ENCODE measurements at places on chromosomes 1 and 21. TPM values are rescaled to one million over a fixed set of nuclear protein-coding genes. Genes with fewer than 3 reads are reported as not detected.

The PIGK gene
- total RNA-seq = 20.0 TPM

The CDCA8 gene
- total RNA-seq = 0.25 TPM

The EPHA2 gene
- total RNA-seq = 7.8 TPM

The ITSN1 gene
- 35.0 TPM for total RNA-seq

The UBE2J2 gene
- 19.9 TPM for total RNA-seq

The SLC6A9 gene
- total RNA-seq = 25.9 TPM

The CCDC30 gene
- 5.8 TPM for total RNA-seq

The C1orf226 gene
- not detected for total RNA-seq

The B3GALT5 gene
- total RNA-seq = not detected

The CATSPER4 gene
- total RNA-seq = not detected

The PGM1 gene
- 83.5 TPM for total RNA-seq

The TDRD5 gene
- not detected for total RNA-seq

DNA sequence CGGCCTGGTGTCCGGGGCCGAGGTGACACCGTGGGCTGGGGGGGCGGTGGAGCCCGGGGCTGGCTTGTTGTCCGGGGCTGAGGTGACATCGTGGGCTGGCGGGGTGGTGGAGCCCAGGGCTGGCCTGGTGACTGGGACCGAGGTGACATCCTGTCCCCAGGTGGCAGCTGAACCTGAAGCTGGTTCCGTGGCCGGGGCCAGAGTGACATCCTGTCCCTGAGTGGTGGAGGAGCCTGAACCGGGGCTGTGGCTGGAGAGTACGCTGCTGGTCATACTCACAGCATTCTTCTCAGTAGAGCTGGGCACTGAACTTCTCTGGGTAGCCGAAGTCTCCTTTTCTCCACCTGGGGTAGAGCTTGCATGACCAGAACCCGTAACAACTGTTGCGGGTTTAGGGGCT, 15.8 kb downstream of the THBS3 start:
- no peak for DNase-seq

- no peak for DNase-seq
These were observed 152.6 kb upstream of the RNPC3 start for GRCh38 chr1:103372866-103373265.

- no peak for DNase-seq
These were observed 9.2 kb downstream of the STYXL2 start for GRCh38 chr1:167102906-167103573.

- peak; percentile 77 for DNase-seq
These were observed 202.0 kb downstream of the GABPA start for GRCh38 chr21:25936776-25937175.

- DNase-seq = no peak
These were observed 119.7 kb upstream of the RGS18 start for GRCh38 chr1:192038567-192038966.

DNA sequence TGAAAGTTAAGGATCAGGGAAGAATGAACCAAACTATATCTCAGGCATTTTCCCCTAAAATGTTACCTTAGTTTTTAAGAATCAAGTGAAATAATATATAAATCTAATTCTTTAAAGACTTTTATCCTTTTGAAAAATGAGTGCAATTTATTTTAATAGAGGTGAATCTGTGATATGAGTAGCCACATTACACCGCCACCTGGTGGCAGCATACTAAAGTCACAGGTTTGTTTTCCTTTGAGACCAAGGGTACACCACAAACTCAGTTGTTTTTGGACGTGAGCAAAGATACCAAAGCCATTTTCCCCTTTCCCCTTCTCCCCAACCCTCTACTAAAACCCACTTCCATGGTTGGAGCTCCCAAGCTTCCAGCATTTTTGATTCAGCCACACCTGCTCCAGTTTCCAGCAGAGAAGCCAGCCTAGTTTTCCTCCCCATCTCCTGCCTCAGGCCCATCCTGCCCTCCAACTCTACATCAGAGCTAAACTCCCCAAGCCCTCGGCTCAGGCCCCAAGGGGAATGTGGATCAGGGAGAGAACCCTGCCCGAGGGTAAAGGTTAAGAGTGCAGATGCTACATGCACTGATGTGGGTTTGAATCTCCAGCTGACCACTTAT, 22.9 kb upstream of the LDLRAP1 start:
- peak; percentile 81 for DNase-seq

DNA sequence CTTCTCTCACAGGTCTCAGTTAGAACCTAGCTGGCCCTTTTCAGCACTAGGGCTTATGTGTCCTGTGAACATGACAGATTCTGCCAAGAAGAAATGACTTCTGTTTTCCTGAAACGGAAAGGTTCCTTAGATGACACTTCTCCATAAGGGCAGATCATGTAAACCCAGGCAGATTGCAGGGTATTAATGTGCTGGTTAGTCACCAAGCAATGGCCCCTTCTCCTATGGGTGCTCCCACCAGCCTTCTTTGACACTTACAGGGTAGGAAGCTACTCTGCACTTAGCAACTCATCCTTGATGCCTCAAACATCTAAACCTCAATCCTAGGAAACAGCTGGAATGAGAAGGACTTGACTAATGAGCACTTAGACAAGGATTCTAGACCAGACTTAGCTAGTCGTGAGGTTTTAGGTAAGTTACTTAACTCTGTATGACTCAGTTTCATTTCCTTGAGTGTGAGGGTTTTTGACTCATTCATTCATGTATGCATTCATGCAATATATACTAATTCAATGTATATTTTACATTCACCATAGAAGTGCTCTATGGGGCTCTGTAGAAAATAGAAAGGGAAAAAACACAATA, 74.1 kb upstream of the PLXNA2 start:
- DNase-seq = no peak

- DNase-seq = no peak
These were observed 140.6 kb downstream of the SDCCAG8 start for GRCh38 chr1:243396424-243396823.

DNA sequence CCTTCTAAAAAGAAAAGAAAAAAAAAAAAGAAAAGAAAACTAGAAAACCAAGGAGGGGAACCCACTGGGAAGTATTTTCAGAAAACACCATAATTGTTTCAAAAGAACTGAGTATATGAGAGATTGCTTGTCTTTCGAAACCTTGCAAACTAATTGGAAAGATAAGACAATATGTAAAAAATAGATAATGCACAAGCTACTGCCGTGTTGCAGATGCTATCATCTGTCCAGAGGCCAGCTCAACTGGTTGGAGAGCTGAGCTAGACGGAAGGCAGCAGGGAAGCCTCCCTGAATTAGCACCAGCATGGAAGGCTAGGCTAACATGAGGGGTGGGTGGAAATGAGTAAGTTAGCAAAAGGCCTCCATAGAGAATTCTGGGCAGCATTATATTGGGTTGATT, 16.2 kb upstream of the CACHD1 start:
- no peak for DNase-seq

DNA sequence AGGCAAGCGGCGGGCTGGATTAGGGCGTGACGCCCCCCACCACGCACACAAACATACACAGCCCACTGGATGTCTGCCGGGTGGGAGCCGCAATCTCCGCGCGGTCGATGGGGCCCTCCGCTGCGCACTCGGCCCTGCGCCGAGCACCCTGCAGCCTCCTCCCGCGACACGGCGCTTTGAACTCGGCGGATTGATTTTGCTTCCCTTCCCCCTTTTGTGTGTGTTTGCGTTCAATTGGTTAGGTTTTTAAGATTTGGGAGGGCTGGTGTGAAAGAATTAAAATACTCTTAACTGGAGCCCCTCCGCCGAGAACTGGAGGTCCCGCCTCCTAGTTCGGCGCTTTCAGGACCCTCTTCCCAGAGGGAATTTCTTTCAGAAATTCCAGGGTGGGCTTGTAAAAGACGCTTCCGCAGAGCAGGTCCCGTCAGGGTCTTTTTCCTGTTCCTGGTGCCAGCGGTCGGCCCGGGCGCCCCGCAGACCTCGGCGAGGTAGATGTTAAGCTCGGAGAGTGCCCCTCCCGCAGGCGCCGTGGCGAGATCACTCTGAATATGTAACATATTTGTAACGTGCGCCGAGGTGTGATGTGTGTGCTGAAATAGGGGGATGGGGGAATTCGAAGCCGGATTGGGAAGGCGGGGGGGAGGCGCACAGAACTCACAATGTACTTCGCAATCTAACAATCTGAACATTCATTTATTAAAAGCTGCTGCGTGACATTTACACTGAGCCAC, 8.0 kb upstream of the BARHL2 start:
- DNase-seq = no peak

- DNase-seq = no peak
These were observed 83.8 kb downstream of the PLPP3 start for GRCh38 chr1:56495538-56495937.

DNA sequence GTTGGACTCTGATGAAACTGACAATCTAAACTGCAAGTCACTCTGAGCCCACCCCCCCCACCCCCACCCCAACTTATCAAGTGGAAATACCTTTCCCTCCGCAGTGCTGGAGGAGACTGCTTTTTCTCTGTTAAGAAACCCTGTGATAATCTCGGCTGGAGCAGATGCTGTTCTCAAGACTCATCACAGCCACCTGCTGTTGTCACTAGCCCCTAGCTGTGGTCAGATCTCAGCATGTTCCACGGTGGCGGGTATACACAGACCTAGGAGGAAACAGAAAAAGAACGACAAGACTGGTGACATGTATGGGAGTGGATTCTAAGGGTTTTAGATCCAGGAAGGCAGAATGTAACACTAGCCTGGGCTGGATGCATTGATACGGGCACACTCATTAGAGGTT, 2.3 kb downstream of the ACTL8 start:
- no peak for DNase-seq

- DNase-seq = peak; percentile 34
These were observed 816 bp downstream of the EDEM3 start for GRCh38 chr1:184753608-184754475.

DNA sequence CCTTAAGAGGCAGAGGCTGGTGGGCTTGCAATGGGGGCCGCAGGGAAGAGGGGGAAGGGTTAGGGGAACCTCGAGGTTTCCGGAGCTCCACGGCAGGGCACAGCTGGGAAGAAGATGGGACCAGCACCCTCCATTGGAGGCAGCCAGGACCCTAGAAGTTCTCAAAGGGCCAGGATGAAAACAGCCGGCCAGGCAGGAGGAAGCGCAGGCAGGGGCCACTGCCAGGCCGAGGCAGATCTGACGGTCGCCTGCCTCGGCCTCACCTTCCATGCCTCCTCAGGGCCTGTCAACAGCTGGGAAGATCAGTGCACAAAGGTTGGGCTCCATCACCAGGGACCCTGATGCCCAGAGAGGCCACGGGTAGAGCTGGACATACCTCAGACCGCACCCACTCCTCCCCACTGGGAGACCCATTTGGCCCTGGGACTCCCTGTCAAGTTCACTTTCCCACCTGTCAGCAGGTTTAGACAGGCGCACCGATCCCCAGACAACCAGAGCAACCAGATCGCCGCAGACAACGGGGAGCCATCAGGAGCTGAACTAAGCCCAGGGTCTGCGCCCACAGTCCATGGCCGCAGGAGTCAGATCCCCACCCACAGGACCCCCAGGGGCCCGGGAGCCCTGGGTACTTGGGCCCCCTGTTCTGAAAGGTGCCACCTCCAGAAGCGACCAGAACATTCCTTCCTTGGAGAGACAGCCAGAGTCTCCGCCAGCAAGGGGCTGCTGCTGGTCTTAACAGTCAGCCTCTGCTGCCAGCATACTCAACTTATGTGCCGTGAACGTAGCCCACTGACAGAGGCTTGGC, 2.2 kb downstream of the SLC19A1 start:
- DNase-seq = no peak

- no peak for DNase-seq
These were observed 11.4 kb downstream of the FLG2 start for GRCh38 chr1:152348447-152348846.

DNA sequence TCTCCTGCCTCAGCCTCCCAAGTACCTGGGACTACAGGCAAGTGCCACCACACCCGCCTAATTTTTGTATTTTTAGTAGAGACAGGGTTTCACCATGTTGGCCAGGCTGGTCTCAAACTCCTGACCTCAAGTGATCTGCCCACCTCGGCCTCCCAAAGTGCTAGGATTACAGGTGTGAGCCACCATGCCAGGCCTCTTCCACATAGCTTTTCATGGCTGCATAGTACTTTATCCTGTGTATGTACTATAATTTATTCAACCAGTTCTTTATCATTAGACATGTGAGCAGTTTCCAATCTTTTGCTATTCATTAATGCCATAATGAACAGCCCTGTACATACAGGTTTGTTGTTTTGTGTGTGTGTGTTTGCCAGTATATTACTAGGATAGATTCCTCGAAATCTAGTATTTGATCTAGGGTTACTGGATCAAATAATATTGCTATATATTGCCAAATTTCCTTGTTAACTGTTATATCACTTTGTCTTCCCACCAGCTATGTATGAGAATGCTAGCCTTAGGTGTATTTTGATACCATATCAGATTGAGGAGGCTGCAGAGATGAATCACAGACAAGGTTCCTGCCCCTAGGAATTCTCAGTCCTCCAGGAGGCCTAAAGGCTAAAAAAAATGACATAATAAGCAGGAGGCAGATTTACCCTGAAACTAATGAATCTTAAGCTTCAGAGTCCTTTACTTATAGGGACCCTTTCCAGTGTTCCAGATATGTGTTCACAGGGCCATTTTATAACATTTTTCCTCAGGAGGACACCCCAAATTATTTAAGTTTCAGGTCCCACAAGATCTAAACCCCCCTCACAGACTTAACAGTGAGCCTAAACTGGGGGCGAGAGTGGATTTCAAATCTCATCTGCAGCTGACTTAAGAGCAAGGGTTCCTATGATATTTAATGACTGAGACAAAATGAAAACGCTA, 2.1 kb upstream of the PDIK1L start:
- no peak for DNase-seq

GRCh38 chr1:81877940-81878339, 77.2 kb downstream of the ADGRL2 start:
- DNase-seq = peak; percentile 27

DNA sequence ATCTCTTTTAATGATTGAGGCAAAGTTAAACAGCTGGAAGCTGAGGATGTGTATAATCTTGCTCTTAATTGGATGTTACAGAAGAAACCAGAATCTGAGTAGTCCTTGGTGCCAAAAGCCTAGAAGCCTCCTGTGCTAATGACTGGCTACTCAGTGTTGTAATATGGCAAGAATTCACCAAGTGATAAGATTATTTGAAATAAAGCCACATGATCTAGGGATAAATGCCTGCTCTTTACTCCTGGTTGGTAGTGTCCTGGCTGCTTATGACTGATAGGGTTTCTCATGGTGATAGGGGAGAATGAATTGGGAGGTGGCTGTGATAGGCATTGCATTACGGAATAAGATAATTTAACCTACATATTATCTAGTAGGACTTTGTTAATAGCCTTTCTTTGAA, 13.6 kb upstream of the MAB21L3 start:
- DNase-seq = peak; percentile 57

DNA sequence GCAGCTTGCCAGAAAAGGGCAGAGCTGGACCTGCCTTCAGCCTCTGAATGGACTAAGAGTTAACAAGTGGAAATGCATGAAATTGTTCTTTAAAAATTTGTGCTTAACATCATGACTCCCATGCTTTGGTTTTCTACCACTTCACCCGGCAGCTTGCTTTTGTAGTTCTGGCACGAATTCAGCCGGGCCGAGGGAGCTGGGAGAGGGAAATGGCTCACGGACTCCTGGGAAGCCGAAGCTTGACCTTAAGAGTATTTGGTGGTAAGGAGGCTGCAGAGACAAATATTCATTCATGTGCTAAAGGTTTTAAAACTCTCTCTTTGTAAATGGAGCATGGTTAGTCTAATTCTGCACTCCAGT, 17.2 kb upstream of the GFI1 start:
- DNase-seq = peak; percentile 24

Measured in fibroblast of the aortic adventitia (primary cell).